ENCODE measurements at places on chromosomes 7 and 10.

- no peaks in the 10 kb centered on the region for H3K36me3 ChIP-seq
- no peak overlapping the region for H3K27ac ChIP-seq
- DNase-seq: no peak
- H3K4me1 ChIP-seq: no peaks in the 10 kb centered on the region
- H3K27me3 ChIP-seq: no peaks in the 10 kb centered on the region
Measured at GRCh38 chr10:34489973-34490745, 324.9 kb downstream of the PARD3 start.

DNA sequence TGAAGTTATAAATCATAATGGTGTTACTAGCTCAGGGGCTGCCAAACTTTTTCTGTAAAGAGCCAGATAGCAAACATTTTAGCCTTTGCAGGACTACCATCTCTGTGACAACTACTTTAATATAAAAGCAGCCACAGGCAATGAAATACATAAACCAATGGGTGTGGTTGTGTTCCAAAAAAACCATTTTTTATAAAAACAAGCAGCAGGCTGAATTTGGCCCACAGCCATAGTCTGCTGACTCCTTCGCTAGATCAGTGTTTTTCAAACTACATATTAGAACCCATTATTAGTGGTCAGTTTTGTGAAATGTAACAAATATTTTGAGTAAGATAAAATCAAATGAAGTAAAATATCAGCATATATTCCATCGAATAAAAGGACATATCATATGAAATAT lies 13.6 kb downstream of the GNG11 start:
- H3K4me3 ChIP-seq: no peak overlapping the region
- DNase-seq: no peak
- H3K4me1 ChIP-seq: no peaks in the 10 kb centered on the region
- H3K27ac ChIP-seq: no peak overlapping the region

GRCh38 chr7:159038066-159038465 lies 106.6 kb downstream of the VIPR2 start:
- no peaks in the 10 kb centered on the region for H3K4me1 ChIP-seq
- no peak overlapping the region for H3K27ac ChIP-seq
- no peak for DNase-seq
- no peaks in the 10 kb centered on the region for H3K27me3 ChIP-seq
- H3K36me3 ChIP-seq: no peaks in the 10 kb centered on the region
- H3K4me3 ChIP-seq: no peak overlapping the region

- no peak for DNase-seq
- no peaks in the 10 kb centered on the region for H3K4me1 ChIP-seq
- H3K4me3 ChIP-seq: no peak overlapping the region
- H3K27ac ChIP-seq: no peak overlapping the region
Measured at GRCh38 chr7:18414885-18415284, 80.7 kb upstream of the HDAC9 start.
